ENCODE measurements at places on chromosomes 12 and 14.

GRCh38 chr12:91901381-91902074, 244.1 kb downstream of the BTG1 start:
- no peak for DNase-seq

GRCh38 chr12:107164392-107164791, 71.0 kb upstream of the CRY1 start:
- DNase-seq = no peak

DNA sequence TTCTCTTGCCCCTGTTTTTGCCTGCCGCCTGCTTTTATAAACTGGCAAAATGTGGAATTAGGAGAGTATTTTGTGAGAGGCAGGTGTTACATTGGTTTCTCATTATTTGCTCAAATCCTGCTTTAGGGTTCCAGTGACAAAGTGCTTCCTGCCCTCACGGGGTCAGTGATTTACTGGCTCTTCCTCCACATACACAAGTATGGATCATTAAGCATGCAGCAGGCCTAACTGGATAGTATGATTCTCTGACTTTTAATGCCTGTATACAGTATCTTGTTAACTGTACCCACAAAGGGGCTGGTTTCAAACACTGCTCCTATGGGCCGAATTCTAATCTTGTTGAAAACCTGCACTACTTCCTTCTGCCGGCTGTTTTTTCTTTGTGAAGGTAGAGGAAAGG, 63.2 kb downstream of the PTCSC3 start:
- no peak for DNase-seq

- peak; percentile 14 for DNase-seq
These were observed 349.7 kb downstream of the NRXN3 start for GRCh38 chr14:78519863-78520262.

DNA sequence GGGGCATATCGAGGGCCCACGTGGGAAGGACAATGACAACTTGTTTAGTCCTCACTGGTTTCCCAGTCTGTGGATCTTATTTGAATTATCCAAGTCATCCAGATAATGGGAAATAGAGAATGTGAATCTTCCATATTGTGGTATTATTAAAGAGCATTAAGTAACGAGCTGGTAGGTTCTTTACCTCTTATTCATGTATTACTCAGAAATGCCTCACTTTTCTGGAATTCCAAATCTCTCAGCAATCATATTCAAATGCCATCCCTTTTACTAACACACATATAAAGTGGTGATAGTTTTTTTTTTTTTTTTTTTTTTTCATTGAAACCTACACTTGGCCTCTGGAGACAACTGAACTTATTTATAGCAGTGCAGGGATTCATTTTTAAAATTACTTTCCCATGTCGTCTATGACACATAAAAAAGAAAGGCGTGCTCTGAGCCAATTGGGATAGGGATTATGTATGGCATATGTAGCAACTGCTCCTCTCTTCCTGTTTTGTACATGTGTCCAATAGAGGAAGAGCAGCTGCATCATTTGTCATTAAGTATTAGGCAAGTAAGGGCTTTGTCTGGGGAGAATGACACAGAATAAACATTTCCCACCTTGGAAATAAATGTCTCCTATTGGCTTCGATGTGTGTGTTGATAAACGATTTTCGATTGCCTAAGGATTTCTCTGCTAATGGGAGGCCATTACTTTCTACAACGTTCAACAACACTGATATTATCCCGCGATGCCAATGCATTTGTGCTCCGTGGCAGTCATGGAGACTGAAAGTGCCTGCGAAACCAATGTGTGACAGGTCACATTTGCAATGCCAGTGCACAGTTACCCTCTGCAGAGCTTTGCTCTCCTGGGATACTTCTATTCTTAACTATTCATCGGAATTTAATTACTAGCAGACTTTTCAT, 78.6 kb upstream of the IFNG-AS1 start:
- DNase-seq = peak; percentile 99

- DNase-seq = no peak
These were observed 57.0 kb downstream of the NT5DC3 start for GRCh38 chr12:103783744-103784664.

GRCh38 chr14:87640553-87640952, 352.4 kb downstream of the GALC start:
- no peak for DNase-seq

GRCh38 chr14:104317492-104317805, 179.1 kb downstream of the KIF26A start:
- DNase-seq = no peak

GRCh38 chr12:121794534-121795033, 1.1 kb upstream of the RHOF start:
- DNase-seq = no peak

DNA sequence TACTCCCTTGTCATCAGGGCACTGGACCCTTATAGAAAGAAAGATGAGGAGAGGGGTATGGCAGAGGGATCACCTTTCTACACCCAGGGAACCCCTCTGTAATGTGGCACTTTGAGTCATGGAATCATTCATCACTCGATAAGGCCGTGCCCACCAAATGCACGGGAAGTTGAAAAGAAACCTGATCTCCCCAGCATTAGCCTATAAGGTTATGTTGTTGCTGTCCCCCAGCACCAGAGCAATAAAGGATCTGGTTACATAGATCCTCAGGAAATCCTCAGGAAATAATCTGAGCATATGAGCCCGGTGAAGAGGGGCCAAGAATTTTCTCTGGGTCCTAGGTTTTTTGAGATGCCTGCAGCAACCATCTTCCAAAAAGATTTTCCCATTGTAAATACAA, 148.8 kb upstream of the CRY1 start:
- no peak for DNase-seq

- no peak for DNase-seq
These were observed 19.2 kb downstream of the DCAF4 start for GRCh38 chr14:72945356-72946027.

- DNase-seq = peak; percentile 76
These were observed 252.1 kb upstream of the NAV3 start for GRCh38 chr12:77578466-77579220.

GRCh38 chr12:57740656-57741412, 2.3 kb upstream of the AGAP2 start:
- DNase-seq = no peak

- DNase-seq = peak; percentile 51
These were observed 6.4 kb upstream of the GPR68 start for GRCh38 chr14:91250912-91251311.

- no peak for DNase-seq
These were observed 4.5 kb upstream of the DCAF11 start for GRCh38 chr14:24110060-24110459.

DNA sequence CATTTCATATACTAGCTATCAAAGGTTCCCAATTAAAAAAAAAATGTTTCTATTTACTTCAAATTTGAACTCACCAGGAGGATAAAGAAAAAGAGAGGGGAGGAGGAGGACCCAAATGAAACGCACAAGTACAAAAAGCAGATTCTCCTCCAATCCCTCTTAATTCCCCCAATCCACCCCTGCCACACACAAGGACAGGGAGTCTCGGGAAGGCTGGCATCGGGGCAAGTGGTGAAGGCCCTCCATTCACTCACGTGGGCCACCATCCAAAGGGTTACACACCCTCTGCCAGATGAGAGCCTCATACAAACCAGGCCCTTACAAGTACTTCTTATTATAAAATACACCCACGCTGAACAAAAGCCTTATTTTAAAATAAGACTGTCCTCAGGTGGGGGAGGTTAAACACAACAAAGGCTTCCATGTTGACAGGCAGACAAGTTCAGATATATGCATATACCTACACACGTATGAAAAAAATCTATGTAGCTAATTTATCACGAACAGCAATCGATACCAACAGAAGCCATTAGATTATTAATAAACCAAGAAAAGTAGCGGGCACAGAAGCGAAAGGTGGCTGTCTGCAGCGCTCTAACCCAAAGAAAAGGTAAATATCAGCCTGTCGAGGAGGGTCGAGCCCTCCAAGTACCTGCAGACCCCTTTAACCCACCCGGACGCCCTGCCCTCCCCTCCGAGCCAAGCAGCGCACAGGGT, 1.5 kb downstream of the ATP2B1 start:
- DNase-seq = no peak

GRCh38 chr14:105899071-105899641, 372.8 kb downstream of the TMEM121 start:
- DNase-seq = no peak

DNA sequence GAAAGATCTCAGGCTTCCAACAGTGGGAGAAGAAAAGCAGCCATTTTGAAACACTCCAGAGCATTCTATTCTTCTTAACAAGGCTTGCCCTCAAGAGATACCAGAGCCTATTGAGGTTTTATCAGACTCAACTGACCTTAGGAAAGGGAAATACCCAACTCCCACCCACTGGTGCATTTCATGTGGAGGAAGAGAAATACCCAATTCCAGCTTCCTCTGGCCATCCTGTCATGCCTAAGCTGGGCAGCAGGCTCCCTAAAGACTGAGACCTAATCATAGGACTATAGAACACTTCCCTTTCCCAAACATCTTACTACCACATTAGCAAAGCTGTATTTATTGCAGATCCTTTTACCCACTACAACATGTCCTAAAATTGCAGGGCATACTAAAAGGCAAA, 164.5 kb downstream of the KIF21A start:
- DNase-seq = no peak

- DNase-seq = no peak
These were observed 19.5 kb downstream of the COX16 start for GRCh38 chr14:70340002-70340401.

DNA sequence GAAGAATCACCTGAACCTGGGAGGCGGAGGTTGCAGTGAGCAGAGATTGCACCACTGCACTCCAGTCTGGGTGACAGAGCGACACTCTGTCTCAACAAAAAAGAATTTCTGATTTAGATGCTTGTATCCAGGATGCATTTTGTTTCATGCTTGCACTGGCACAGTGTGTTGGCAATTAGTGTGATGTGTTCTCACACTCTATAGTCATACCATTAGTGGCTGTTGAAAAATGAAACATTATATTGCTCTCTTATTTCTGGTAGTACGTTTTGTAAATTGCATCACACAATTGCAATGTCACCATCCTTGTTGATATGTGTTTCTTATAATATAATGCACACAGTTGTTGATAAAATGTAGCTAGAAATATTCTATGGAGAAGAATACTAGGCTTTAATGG, 51.3 kb upstream of the RMST start:
- no peak for DNase-seq

DNA sequence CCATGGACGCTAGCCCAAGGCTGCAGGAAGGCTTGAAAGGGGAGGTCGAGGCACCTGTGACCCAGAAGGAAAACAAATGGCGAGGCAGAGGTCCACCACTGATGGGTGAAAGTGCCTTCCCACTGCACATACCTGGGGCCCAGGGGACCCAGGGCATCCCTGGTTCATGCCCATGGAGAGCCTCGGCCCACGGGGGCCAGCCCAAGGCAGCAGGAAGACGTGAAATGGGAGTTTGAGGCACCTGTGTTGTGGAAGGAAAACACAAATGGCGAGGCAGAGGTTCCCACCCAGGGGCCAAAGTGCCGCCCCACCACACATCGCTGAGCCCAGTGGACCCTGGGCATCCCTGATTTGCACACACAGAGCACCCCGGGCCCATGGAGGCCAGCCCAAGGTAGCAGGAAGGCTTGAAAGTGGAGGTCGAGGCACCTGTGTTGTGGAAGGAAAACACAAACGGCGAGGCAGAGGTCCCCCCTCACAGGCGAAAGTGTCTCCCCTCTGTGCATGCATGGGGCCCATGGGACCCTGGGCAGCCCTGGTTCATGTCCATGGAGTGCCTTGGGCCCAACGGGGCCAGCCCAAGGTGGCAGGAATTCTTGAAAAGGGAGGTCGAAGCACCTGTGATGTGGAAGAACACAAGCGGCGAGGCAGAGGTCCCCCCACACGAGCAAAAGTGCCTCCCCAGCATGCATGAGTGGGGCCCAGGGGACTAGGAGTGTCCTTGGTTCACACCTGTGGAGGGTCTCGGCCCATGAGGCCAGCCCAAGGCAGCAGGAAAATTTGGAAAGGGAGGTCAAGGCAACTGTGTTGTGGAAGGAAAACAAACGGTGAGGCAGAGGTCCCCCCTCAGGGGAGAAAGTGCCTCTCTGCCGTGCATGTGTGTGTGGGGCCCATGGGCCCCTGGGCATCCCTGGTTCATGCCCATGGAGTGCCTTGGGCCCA, 383.3 kb downstream of the ALG10 start:
- no peak for DNase-seq

- no peak for DNase-seq
These were observed 80.7 kb downstream of the ACTN1 start for GRCh38 chr14:68898248-68899032.

- DNase-seq = no peak
These were observed 61.0 kb upstream of the PTHLH start for GRCh38 chr12:28033538-28033915.

DNA sequence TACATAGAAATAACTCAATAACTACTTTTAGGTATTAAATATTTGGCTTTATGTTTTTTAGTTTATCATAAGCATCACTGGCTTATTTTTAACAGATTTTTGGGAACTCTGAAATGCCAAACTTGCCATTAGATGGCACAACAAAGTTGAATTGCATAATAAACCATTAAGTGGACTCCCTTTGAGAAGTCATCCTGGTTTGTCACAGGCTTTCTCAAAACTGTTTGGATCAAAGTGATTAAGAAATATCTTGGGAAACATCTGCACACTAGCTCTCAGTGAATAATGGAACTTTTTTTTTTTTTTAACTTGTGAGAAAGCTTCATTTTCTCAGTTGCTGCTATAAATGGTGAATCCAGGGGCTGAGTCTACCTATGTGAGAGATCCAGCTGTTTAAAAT, 4.3 kb downstream of the SLC16A7 start:
- DNase-seq = peak; percentile 15

DNA sequence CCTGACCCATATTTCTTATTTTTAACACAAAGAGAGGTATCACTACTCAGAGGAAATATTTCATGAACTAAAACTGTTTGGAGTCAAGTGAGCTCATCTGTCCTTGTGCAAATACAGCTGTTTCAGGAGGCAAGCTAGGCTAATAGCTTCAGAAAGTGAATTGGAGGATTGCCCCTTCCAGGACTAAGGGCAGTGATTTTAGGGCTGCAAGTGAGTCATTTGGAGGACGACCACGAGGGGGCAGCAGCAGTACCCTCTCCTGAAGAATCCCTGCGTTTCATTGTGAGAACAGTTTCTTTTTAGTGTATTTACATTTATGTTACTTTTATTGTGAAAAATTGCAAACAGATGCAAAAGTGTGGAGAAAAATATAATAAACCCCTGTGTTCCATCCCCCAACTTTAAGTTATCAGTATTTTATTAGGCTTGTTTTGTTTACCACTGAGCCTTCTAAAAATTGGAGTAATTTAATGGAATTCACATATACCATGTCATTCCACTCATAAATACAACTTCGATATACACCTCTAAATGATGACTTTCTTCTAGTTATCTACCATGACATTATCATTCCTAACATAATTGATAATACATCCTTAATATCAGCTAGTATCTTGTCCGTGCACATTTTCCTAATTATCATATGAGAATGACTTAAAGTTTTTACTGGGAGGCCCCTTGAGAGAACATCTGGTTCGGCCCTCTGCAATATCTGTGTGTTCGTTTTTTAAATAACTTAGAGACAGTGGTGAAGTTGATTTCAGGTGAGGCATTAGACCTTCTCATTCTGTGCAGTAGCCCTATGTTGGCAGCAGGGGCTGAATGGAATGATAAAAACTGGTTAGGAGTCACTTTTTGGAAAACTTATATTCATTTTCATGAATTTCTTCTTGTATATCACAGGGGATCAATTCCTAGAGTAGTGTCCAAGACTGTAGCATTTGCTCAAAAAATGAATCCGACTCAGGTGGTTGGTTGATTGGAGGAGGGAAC, 13.7 kb downstream of the FOXJ2 start:
- DNase-seq = peak; percentile 70
